ENCODE measurements at places on chromosomes 7 and 10.

- DNase-seq: no peak
These were observed 56.9 kb downstream of the CTBP2 start for GRCh38 chr10:125103466-125103865.

DNA sequence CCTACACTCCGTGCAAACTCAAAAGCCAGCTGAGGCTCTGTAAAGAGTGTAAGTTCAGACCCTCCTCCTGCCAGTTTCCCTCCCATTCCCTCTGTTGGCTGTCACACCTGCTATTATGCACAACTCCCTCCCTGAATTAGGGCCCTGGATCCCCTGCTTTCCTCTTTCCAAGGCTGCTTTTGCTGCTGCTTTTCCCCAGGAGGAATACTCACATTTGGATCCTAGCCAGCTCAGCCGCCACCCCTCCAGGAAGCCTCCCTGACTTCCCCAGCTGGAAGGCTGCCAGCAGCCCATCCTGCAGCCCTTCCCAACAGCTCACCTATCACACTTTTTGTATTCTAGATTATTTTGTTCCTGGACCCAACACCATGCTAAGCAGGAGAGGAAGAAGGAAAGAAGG is 40.9 kb upstream of the WDR11 start:
- DNase-seq: no peak

GRCh38 chr10:58517081-58517480 is 4.4 kb downstream of the BICC1 start:
- DNase-seq: no peak

- DNase-seq: no peak
These were observed 40.5 kb downstream of the NRG3 start for GRCh38 chr10:81915504-81915897.

GRCh38 chr10:30456266-30456665 is 22.3 kb downstream of the MAP3K8 start:
- DNase-seq: peak; percentile 22

DNA sequence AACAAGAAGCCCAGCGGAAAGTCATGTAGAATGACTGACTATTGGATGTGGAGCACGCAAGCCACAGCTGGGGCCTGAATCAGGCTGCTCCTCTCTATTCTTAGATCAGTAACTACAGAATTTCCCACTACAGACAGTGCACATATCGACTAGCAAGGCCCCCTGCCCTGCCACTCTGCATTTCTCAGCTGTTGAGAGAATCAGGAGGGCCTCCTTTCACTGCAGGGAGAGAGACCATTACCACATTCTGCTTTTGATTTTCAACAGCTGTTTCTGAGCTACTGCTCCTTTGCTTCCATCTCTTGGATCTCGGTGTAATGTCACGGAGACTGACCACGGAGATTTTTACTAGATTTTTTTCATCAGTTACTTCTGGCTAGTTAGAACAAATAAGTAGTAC is 73.8 kb downstream of the PON1 start:
- DNase-seq: no peak

DNA sequence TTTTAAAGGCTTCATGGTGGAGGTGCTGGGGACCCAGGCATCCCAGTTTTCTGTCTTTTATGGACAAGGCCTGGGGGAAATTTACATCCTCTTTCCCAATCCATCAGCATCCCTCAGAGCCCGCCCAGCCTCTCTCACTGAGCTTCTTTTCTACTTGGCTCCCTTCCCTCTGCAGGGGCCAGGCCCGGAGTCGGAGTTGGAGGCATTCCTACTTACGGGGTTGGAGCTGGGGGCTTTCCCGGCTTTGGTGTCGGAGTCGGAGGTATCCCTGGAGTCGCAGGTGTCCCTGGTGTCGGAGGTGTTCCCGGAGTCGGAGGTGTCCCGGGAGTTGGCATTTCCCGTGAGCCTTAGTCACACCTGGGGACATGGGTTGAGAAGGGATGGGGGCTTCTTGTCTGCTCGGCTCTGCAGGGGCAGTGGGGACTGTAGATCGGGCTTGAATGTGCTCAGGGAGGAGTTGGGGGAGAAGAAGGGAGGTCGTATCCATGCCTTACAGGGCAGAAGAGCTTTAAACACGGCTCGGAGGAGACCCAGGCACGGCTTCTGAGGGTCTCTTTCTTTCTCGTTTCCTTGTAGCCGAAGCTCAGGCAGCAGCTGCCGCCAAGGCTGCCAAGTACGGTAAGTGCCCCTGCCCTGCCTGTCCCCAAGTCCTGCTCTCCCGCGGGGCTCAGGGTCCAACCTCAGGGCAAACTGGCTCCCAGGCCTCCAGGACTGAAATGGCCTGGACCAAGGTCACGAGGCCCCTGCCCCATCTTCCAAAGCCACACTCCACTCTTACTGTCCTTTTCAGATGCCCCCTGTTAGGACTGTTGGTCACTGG is 27.3 kb upstream of the LIMK1 start:
- no peak for DNase-seq

- no peak for DNase-seq
These were observed 24.7 kb upstream of the ADCYAP1R1 start for GRCh38 chr7:31027161-31027965.

Data from naive thymus-derived CD4-positive, alpha-beta T cell (primary cell).